ENCODE measurements at places on chromosomes 5 and 9. TPM values are rescaled to one million over a fixed set of nuclear protein-coding genes. Genes with fewer than 3 reads are reported as not detected.
A peak's percentile ranks its signal among the peaks of the same experiment; 100 is the strongest.

DNA sequence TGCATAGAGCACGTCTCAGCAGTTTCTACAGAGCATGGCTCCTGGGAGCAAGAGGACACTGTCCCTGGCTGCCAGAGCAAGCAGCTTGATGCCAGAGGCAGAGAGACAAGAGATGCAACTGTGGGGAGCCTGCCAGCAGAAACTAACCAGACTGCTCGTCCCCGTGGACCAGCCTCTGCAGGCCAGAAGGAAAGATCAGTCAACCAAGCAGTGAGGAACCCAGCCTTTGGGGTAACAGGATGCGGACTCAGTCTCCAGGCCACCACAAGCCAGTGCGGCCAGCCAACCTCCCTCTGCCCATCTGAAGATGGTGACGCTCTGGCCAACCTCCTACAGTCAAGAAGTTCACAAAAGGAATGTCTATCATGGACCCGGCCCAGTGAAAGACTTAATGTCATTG, 3.7 kb downstream of the SURF4 start:
- DNase-seq = no peak
- H3K27me3 ChIP-seq = no peaks in the 10 kb centered on the region
- peaks cover 74% of the 10 kb centered on the region for H3K4me1 ChIP-seq
- H3K4me3 ChIP-seq = no peak overlapping the region
- H3K36me3 ChIP-seq = peaks cover under 1% of the 10 kb centered on the region
- peak overlapping the region; percentile 33 for H3K27ac ChIP-seq

DNA sequence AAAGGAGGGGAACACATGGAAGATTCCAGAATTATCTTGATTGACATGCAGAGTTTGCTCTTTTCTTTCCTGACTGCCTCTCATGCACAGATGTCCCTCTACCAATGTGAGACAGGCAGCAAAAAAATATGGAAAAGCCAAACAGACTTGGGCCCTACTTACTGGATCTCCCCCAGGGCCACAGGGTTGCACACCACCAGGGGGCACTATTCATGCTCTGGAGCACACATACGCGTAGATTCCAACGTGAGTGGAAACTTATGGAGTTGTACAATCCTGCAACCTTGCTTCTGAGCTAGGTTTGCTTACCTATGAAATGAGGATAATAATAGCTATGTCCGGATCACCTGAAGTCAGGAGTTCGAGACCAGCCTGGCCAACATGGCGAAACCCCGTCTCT, 319.5 kb downstream of the ARHGEF28 start:
- no peak overlapping the region for H3K27ac ChIP-seq
- H3K4me3 ChIP-seq = no peak overlapping the region
- H3K4me1 ChIP-seq = peaks cover 5% of the 10 kb centered on the region
- peaks cover 6% of the 10 kb centered on the region for H3K36me3 ChIP-seq
- no peaks in the 10 kb centered on the region for H3K27me3 ChIP-seq
- DNase-seq = no peak

GRCh38 chr9:92035687-92036410, 79.4 kb downstream of the SPTLC1 start:
- H3K27me3 ChIP-seq = no peaks in the 10 kb centered on the region
- H3K4me3 ChIP-seq = no peak overlapping the region
- no peaks in the 10 kb centered on the region for H3K4me1 ChIP-seq
- H3K36me3 ChIP-seq = no peaks in the 10 kb centered on the region
- no peak overlapping the region for H3K27ac ChIP-seq

- no peak overlapping the region for H3K4me3 ChIP-seq
- no peaks in the 10 kb centered on the region for H3K36me3 ChIP-seq
- no peak overlapping the region for H3K27ac ChIP-seq
- no peaks in the 10 kb centered on the region for H3K27me3 ChIP-seq
These were observed 256.2 kb downstream of the FER start for GRCh38 chr5:109003928-109004327.

The RNF183 gene
- total RNA-seq = 0.15 TPM

All from pancreas (tissue), 10 donors.